Fibroblast of the aortic adventitia (primary cell): ENCODE measurements at places on chromosomes 7 and 10.
A peak's percentile ranks its signal among the peaks of the same experiment; 100 is the strongest.

- DNase-seq, result peak; percentile 85
These were observed 92.4 kb upstream of the JCAD start for GRCh38 chr10:30151581-30152389.

- peak; percentile 95 for DNase-seq
These were observed 50.6 kb upstream of the DUSP5 start for GRCh38 chr10:110446954-110447608.

DNA sequence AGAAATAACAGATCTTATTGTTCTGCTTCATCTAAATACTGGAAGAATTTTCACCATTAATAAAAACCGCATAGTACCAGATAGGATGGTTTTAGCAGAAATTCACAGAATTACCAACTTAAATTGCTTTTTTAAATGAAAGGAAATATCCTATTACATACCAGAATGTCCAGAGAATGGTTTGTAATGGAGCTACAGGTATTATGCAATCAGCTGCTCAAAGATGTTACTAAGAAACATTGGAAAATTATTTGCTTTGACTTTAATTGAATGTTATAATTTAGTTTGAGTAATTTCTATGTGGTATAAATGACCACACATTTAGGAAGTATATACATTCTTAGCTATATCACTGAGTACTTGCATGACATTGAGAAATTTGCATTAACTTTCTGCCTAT is 338.3 kb downstream of the ETV1 start:
- no peak for DNase-seq

DNA sequence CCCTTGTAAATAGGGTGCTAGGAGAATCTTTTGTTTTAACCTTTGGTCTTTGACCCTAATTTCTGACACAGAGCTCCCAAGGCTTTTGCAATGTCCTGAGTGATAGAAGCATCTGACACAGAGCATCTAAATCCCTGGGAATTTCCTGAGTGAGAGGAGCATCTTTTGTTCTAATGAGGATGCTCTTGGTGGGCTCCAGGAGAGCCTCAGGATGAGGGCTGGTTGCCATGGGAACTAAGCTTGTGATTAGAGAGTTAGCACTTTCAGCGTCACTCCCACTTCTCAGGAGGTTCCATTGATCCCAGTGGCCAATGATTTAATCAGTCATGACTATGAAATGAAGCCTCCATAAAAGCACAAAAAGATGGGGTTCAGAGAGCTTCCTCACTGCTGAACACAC is 264.8 kb downstream of the KIF20B start:
- DNase-seq, result no peak

DNA sequence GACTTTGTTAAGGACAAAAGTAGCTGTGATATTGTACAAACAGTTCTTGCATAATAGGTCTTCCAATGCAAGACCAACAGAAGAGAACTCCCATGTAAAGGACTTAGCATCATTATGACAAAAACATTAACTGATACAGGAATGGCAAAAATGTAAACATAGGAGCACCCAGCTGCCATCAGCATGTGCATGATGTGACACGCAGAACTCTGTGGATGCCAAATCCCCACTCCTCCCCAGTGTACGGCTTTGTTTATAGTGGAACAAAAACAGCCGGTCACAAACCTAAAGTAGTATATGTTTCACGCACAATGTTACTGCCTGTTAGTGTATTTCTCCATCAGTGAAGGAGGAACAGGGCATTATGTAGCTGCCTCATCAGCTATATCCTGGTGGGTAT is 316.0 kb upstream of the AOAH start:
- no peak for DNase-seq
